ENCODE measurements at places on chromosomes 4 and X. TPM values are rescaled to one million over a fixed set of nuclear protein-coding genes. Genes with fewer than 3 reads are reported as not detected.

TMEM154 gene
- 5.5 TPM for total RNA-seq

MAMLD1 gene
- total RNA-seq = 0.49 TPM

PRKX gene
- total RNA-seq = 7.5 TPM

APLN gene
- total RNA-seq = 0.54 TPM

HOPX gene
- total RNA-seq = 0.36 TPM

BMPR1B gene
- 13.5 TPM for total RNA-seq

ALB gene
- not detected for total RNA-seq

ERAS gene
- not detected for total RNA-seq

MAGEA2 gene
- total RNA-seq = not detected

F8A2 gene
- not detected for total RNA-seq

SYP gene
- total RNA-seq = 0.18 TPM

PPARGC1A gene
- total RNA-seq = 0.81 TPM

AMOT gene
- 11.0 TPM for total RNA-seq

USO1 gene
- 124 TPM for total RNA-seq

TLR10 gene
- not detected for total RNA-seq

SMIM10L2A gene
- total RNA-seq = 0.33 TPM

SEL1L3 gene
- 83.5 TPM for total RNA-seq

CISD2 gene
- total RNA-seq = 30.3 TPM

Measured in fibroblast of the aortic adventitia (primary cell).